MCF 10A (cell line): ENCODE measurements at places on chromosomes 7 and 10.

- no peak for DNase-seq
Observed at GRCh38 chr10:74846958-74847357, 20.6 kb downstream of the KAT6B start.

DNA sequence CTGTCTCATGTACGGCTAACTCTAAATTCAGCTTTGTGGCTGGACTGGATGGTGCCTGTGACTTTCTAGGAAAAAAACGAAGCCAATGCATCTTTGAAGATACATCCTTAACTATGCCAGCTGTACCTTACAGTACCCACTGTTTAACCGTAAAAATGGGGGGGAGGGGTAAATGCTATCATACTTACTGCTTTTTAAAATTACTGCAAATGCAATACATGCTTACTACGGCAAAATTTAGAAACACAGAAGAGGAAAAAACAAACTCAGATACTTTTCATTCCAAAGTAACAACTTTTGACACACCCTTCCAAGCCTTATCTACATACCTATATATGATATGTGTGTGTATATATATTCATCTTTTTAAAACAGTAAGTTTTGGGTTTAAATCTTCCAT, 20.4 kb upstream of the GLCCI1 start:
- DNase-seq, result no peak

GRCh38 chr10:124449170-124450011, 444 bp downstream of the NKX1-2 start:
- peak; percentile 33 for DNase-seq

GRCh38 chr10:4107285-4107851, 322.4 kb upstream of the KLF6 start:
- DNase-seq, result no peak

DNA sequence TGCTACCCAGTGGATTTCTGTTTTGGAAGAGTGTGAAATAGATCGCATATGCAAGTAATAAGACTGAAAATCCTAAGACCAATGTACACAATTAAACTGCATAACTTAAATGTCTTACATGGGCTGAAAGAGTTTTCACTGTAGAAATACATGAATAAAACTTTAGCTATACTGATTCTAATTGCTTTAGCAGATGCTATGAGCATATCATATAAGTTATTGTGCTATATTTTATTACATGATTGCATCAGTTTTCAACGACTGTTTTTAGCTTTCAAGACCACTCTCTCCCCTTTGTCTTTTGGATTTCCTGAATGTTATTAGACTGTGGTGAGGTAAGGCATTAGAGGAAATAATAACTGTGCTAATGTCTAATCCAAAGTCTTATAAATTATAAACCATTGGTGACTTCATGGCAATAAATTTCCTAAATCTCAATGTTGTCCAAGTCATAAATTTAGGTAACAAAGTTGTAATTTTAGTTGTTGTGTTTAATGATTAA, 124.5 kb downstream of the SEMA3A start:
- DNase-seq, result no peak

- DNase-seq, result no peak
Observed at GRCh38 chr10:34454590-34455261, 360.4 kb downstream of the PARD3 start.

DNA sequence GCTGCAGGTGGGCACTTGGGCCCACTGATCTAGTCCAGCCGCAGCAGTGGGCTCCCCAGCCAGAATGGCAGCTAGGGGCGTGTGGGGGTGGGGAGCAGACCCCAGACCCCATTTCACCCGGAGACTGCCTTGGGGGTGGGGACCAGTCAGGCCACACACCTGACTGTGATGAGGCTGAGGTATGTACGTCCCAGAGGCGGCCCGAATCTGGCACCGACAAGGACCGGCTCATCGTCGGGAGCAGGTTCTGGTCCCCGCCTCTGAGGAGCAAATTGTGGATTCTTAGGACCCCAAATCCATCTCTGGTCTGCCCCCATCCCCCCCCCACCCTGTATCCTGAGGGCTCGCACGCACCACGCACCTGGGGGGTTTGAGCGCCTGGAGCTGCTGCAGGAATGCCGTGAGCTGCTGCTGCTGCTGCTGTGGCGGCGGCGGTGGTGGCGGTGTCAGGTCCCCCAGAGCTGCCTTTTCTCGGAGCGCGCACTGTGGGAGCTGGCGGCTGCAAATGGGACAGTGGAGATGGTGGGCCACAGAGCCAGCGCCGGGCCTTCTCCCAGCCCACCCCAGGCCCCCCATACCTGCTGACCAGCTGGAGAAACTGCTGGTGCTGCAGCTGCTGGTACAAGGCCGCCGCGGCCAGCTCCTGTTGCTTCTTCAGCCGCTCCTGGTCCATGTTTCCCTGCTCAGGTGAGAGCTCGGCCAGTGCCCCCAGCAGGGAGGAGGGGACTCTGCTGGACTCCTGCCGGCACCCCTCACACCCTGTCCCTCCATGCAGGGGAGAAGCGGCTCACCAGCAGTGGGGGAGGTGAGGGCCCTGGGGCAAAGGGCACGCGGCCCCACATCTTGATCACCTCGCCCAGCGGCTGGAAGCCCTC, 10.2 kb downstream of the GIGYF1 start:
- no peak for DNase-seq

DNA sequence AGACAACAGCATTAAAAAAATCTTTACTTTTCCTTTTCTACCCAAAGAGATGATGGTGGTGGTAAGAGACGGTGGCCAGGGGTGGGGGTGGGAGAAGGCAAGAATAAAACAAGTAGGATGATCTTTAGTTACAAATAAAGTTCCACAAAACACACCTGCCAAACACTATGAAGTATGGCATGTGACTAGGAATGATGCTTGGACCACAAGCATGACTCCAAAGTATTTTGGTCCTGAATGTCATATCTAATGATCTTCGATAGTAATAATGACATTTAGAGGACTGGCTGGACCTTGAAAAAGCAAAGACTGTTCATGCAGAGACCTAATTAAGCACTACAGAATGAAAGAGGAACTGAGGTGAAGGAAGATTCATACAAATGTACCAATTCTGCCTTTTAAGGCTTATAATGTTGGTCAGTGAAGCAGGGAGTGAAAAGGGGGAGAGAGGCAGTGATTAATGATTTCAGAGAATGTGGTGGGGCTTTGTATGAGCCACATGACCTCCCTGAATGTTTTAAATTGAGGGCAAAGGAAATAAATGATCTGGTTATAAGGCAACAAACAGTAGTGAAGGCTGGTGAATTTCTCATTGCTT, 29.6 kb upstream of the DKK1 start:
- DNase-seq, result no peak

- DNase-seq, result no peak
Observed at GRCh38 chr7:154853063-154853726, 149.7 kb downstream of the PAXIP1 start.

DNA sequence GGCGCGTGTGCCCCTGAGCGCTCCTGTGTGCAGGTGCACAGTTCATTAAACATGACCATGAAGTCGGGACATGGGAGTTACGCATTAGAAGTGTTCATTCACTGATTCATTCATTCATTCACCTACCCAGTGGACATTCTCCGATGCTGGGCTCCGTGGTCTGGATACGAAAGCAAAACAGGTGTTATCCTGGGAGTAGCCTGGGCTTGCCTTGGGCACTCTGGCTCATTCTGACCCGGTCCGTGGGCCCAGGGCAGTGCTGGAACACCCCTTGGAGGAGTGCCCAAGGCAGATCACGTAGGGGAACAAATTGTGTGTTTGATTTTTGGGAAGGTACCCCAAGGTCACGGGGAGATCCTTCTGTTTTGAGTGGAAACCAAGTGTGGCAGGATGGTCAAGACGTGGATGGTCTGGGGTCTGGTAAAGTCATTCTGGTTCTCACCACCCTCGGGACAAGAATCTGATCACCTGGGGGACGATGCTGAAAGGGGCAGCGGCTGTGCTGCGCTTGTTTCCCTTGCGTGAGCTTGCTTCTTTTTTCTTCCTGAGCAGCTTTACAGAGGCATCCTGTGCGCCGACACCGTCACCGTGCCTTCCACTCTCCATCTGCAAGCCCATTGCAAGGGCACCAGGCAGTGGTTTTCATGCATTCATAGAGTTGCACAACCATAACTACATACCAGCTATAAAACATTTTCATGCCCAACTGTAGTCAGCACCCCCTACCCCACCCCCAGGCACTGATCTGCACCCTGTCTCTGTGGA, 10.1 kb downstream of the ELFN1 start:
- DNase-seq, result no peak

- DNase-seq, result no peak
Observed at GRCh38 chr7:18698258-18698734, 202.7 kb downstream of the HDAC9 start.

- DNase-seq, result no peak
Observed at GRCh38 chr10:37478381-37478780, 353.0 kb downstream of the ANKRD30A start.

- DNase-seq, result no peak
Observed at GRCh38 chr7:75818472-75818871, 4.9 kb upstream of the CCL24 start.

DNA sequence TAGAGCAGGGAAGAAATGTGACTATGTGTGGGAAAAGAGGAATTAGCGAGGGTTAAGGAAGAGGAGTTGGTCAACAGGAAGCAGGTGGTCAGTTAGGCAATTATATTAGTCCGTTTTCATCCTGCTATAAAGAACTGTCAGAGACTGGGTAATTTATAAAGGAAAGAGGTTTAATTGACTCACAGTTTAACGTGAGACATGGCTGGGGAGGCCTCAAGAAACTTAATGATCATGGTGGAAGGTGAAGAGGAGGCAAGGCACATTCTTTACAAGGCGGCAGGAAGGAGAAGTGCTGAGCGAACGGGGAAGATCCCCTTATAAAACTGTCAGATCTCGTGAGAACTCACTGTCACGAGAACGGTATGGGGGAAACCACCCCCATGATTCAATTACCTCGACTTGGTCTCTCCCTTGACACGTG, 35.0 kb downstream of the RAMP3 start:
- no peak for DNase-seq

DNA sequence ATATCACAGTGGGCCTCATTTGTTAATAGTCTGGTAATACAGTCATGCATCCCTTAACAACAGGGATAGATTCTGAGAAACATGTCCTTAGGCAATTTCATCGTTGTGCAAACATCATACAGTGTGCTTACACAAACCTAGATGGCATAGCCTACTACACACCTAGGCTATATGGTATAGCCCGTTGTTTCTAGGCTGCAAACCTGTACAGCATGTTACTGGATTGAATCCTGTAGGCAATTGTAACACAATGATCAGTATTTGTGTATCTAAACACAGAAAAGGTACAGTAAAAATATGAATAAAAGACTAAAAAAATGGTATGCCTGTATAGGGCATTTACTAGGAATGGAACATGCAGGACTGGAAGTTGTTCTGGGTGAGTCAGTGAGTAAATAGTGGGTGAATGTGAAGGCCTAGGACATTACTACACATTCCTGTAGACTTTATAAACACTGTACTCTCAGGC, 12.0 kb upstream of the RHOBTB1 start:
- peak; percentile 73 for DNase-seq

GRCh38 chr10:75632805-75633462, 201.5 kb downstream of the LRMDA start:
- DNase-seq, result no peak

DNA sequence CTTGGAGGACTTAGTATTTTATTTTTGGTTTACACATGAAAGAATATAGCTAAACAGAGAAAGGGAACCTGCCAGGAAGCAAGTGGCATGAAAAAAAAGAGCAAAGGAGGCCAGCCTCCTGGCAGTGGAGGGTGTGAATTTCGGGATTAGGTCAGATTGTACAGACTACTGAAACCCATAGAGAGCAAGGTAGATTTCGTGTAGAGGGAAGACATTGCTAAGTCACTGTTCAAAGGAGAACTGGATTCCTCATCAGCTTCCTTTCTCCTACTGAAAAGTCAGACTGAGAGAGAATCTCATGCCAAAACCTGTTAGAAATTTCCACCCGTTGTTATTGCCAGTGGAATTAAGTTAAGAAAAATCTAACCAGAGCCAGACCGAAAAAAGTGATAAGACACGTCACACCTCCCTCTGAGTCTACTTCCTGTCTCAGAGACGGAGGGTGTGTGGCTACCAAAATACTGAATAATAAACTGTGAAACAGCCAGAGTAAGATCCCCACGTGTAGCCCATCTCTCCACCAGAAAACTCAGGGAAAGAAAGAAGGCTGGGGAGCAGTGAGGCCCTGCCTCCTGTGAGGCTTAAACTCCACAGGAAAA, 118.8 kb downstream of the SKIDA1 start:
- DNase-seq, result no peak

DNA sequence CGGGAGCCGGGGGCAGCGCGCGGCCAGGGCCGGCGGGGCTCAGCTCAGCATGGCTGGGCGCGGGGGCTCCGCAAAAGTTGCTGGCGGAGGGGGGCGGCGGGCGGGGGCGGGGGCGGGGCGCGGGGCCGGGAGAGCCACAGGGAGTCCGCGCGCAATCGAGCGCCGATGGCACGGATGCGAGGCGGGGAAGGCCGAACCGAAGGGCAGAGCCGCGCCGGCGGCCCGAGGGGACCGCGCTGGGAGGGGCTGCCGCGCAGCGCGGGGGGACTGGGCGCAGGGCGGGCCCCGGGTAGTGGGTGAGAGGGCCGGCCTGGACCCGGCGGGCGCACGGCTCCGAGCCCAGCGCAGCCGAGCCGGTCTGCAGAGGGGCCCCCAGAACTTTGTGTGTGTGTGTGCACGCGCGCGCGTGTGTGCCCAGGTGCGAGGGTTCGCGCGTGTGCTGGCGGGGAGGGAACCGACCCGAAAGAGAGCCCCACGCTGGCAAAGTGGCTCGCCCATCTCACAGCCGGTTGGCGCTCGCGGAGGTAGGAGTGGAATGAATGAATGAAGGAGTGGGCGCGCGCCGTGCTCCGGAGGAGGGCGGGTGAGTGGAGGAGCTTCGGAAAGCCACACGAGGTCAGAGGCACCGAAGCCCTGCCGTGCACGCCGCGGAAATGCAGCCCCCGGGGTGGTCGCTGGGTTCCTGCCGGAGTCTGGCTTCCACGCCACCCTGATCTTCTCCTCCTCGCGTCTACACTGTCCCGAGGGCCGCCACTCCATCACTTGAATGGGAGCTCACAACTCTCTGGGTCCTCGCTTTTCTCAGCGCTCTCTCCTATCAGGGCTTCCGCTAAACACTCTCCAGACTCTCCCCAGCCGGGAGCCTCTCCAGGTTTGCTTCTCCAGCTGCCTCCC, at the start of gene HIPK2:
HIPK2 (minus strand) TSS at position 51 of the 894 bp plus-strand sequence. CDS start 375 bp downstream, outside the sequence.
- DNase-seq, result peak; percentile 68

GRCh38 chr7:33970536-33970935, 65.2 kb downstream of the BMPER start:
- DNase-seq, result no peak

GRCh38 chr7:78985509-78985908, 468.0 kb downstream of the MAGI2 start:
- DNase-seq, result no peak

GRCh38 chr7:55250313-55250712, 114.8 kb upstream of the LANCL2 start:
- peak; percentile 66 for DNase-seq
